B cell (primary cell): ENCODE measurements at places on chromosomes 6 and 20.
A peak's percentile ranks its signal among the peaks of the same experiment; 100 is the strongest.

DNA sequence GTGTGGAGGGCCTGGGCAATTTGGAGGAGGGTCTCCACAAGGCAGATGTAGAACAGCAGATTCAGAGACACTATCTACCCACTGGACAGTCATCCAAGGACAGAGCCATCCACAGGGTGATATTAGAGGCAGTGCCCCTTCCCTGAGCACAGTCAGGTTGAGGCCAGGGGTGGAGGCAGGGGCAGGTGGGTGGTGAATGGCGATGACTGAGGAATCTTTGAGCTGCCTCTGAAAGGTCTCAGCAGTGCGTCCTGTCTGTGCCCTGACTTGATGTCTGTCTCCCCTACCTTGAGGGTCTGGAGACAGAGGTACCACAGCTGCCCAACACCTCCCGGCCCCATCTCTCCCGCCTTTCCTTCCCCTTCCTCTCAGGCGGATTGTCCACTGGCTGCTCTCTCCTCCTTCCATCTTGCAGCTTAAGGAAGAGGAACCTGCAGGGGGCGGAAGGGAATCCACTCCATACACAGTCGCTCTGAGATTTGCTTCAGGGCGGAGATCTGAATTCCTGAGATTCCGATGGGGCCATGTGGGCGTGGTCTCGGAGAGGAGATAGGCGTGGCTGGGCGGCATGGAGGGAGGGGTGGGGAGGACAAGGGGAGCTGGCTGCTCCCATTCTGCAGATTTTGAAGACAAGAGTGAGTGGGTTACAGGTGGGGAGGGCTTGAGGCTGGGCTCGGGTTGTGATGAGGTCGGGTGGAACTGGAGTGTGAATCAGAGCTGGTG lies 1.7 kb downstream of the MUCL3 start:
- no peak for DNase-seq

- no peak for DNase-seq
Measured at GRCh38 chr6:146851837-146852236, 253.1 kb downstream of the ADGB start.

DNA sequence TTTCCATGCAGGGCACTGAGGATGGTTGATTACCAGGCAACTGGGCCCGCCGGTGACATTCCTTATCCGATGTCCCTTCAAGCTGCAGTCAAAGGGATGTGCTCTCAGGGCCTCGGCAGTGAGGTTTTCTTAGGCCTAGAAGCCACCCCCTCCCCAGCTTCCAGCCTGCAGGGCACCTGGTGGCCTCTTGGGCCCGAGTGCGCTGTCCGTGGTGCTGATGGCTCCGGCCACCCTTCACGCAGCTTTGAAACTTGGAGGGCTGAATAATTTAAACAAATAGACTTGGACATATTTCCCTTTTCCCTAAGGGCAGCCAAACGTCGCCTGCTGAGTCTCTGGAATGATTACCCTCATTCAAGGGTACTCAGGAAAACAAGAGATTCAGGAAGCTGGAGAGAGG lies 8.9 kb upstream of the MLN start:
- peak; percentile 24 for DNase-seq

GRCh38 chr20:18188434-18188833 lies 50.8 kb downstream of the KAT14 start:
- no peak for DNase-seq

GRCh38 chr6:48916607-48917006 lies 546.4 kb downstream of the MMUT start:
- DNase-seq = no peak

GRCh38 chr20:58895448-58896180 lies 43.1 kb downstream of the GNAS start:
- no peak for DNase-seq

DNA sequence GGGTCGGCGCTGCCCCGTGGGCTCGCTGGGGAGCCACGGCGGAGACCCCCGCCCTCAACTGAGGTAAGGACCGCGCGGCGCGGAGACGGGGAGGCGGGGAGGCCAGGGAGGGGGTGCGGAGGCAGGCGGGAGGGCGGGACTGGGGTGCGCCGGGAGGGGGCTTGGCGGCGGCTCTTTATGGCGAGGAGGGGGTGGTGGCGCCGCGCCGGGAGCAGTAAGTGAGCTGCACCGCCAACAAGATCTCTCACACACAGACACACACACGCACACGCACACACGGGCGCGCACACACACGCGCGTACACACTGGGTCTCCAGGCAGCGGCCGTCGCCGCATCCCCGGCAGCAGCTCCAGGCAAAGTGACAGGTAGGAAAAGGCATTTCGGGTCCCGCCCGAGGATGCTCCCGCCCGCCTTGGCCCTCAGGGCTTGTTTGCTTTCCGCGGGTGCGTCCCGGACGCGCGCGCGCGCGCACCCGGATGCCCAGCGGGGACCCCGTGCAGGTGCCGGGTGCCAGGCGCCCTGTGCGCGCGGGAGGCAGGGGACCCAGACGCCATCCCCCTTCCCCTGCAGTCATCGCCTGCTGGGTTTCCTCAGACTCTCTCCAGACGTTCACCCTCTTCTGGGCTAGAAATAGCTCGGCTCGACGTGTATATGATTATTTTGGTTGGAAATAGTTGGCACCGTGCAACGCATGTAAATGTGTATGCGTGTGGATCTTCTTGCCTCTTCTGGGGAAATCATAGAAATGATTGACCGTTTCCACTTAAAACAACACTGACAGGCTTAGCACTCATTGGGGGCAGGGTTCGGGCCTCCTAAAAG lies at the start of gene PLCB4:
Gene PLCB4 (plus strand): TSS at position 247 of the 823 bp plus-strand sequence. CDS start 238,728 bp downstream, outside the sequence.
- peak; percentile 3 for DNase-seq

DNA sequence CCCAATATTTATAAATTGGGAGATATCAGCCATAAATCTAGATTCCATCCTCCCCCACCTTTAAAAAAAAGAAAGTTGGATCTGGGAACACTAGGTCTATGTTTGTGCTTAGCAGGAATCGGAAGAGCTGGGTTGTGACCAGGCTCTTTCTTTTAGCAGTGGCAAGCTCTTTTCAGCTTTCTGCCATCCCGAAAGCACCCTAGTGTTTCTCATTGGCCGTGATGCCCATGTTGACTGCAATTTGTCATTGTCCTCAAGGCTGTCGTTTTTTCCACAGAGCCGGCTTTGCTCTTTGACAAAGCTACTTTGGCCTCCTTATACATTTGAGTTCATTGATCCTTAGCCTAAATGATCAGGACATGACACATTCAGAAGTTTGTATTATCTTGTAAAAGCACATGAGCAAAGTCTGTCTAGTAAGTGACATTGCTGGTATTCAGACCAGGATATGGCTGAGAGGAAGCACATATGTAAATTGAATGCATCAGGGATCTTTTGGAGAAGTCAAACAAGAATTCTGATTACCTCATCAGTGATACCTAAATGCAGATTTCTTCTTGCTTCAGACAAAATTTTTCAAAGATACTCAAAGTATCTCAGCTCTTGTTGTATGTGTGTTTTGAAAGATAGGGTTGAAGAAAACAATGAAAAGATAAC lies 50.1 kb downstream of the CARMIL1 start:
- DNase-seq = no peak

- DNase-seq = no peak
Measured at GRCh38 chr20:23313271-23313670, 37.3 kb upstream of the NXT1 start.

GRCh38 chr20:45969712-45970634 lies 2.0 kb downstream of the ZNF335 start:
- peak; percentile 60 for DNase-seq

- DNase-seq = no peak
Measured at GRCh38 chr6:72819609-72820008, 197.7 kb downstream of the KCNQ5 start.

- DNase-seq = no peak
Measured at GRCh38 chr6:169539176-169539897, 162.5 kb downstream of the WDR27 start.

GRCh38 chr6:128659878-128660622 lies 139.7 kb upstream of the PTPRK start:
- no peak for DNase-seq

GRCh38 chr6:157267109-157267611 lies 56.2 kb downstream of the TMEM242 start:
- no peak for DNase-seq

DNA sequence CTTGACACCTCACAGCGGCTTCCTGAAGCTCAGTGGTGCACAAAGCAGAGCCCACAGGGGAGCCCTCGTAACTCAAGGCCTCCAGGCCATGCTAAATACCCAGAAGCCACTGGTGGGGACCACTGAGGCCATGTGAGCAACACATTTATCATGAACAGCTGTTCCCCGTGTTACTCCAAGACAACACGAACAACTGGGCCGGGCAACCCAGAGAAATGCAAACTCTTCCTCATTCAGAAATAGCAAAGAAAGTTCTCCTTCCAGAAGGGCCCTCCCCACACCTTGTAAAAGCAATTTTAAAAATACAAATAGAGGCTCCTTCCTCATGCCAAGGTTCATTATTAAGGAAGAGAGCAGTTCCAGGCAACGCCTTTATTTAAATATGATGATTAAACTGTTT lies 36.3 kb upstream of the SLCO4A1 start:
- peak; percentile 44 for DNase-seq
